ENCODE measurements at places on chromosomes 4 and X.

GRCh38 chr4:3502941-3503936, 29.0 kb downstream of the LRPAP1 start:
- DNase-seq: no peak

- DNase-seq: no peak
These were observed 146.5 kb upstream of the INTU start for GRCh38 chr4:127486248-127486647.

DNA sequence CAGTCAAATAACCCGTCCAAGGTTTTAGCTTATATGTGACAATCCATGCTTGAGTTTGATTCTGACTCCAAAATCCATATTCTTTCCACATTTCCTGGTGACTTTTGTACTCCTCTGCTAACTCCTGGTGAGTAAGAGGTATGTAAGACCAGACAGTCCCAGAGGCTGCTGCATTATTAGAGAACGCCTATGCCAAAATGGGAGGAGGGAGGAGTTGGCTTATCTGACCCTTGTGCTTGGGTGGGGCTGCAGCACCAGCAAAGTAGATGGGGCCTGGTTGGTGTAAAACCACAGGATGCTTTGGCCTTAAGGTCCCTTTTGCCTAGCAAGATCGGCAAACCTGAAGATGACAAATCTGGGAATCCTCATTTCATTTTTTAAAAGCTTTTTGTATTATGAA, 9.1 kb upstream of the RNF212 start:
- DNase-seq: no peak

DNA sequence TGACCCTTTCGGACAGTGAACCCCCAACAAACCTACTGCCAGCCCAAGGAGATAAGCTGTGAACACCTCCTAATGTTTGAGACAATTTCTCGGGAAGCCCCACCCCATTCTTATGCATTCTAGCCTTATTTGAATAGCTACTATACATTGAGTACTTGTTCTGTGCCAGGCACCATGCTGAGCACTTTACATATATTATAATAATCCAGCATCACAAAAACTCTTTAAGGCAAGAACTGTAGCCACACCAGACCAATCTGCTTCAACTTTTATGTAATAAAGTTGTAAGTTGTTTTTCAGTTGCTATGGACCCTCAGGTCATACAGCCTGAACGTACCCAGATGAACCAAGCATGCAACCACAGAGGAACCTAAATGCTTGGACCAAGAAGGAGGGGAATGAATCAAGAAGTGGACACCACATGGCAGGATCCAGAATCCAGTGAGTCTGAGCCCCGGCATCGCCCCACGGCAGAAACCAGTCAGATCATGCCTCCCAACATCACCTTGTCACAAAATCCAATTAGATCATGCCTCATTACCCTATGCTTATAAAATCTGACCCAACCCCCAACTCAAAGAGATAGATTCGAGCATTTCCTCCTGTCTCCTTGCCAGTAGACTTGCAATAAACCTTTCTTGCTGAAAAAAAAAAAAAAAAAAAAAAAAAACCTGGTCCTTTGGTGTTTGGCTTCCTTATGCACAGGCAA, 225.0 kb downstream of the QDPR start:
- no peak for DNase-seq

GRCh38 chrX:13066391-13066790, 22.0 kb upstream of the FAM9C start:
- DNase-seq: no peak

DNA sequence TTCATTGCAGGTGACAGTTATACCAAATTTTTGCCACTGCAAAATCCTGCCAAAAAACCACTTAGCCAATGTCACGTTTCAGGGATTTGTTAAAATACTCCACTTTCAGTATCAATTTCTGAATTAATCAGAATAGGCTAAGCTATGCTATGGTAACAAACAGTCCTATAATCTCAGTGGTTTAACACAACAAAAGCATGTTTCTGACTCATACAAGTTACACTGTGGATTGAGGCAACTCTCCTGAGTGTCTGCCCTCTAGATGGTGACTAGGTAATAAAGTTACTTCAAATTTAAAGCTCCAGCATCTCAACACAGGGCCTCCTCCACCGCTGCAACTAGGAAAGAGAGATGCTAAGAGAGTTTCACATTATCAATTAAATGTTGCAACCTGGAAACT, 23.0 kb upstream of the RADX start:
- DNase-seq: no peak

- no peak for DNase-seq
These were observed 127.3 kb upstream of the MAGEB16 start for GRCh38 chrX:35670889-35671288.

- DNase-seq: no peak
These were observed 1567.9 kb downstream of the ARAP2 start for GRCh38 chr4:34676400-34676799.

DNA sequence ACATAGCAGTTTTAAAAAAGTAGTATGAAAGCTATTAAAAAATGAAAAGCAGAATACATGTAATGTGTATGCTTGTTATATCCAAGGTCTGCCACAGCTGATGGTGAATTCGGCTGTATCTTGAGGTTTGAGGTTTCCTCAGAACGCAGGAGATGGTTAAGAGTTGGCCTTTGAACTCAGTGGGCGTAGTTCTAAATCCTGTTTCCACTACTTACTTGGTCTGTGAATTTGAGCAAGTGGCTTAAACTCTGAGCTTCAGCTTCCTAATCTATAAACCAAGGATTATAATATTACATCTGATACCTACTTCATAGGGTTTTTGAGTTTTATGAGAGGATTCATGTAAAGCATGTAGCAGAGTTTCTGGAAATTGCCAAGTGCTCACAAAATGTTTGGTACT, 125.2 kb downstream of the STIM2 start:
- peak; percentile 30 for DNase-seq

DNA sequence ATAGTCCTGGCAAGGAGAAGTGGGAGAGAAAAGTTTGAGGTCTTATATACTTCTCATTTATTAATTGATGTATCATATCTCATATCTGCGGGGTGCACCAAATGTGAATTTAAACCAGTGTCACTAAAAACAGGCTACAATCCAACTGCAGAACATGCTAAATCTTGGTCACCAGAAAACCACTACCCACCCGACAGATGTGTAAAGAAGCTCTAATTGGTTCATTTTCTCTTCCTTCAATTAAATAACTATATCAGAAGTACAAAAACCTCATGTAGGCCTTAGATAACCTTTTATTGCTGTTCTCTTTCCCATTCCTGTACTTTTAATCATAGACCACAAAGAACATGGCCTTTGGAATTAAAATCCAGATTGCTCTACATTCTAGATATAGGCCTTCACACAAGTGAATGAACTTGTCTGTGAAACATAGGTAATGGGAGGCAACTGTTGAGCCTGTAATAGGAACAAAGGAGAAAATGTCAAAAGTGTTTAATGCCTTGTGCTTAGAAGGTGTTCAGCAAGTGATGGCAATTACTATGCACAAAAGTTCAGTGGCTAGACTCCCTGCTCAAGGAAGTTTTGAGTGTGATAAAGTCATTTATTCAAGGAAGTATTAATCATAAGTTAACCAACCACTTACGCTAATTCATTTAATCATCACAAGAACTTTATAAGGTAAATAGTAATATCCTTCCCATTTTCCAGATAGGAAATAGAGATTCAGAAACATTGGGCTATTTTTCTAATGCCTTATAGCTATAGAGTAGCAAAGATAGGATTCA, 425.6 kb downstream of the INPP4B start:
- no peak for DNase-seq

DNA sequence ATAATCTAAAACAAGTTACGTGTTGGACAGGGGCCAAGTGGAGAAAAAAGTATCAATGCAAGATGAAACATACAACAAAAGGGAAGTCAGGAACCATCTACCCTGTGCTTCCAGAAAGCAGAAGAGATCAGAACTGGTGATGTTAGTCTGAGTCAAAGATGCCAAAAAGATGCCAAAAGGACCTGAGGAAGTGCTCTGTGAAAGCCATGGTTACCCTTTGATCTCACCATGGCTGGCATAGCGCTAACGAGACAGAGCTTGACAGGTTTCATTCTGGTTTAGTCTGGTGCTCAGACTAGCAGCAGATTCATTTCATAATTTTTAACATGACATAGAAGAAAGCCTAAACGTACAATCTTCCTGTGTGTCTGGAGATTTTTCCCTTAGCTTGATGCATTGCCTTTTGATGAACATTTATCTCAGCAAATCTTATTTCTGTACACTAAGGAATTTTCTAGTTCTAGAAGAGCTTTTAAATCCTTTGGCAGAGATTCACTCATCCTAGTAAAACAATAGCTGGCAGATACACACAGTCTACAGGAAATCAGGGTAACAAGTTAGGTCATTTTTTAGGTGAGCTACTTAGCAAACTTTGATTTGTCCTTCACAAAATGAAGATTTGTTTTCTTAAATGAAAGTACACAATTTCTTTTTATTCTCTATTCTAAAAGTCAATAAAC, 87.7 kb downstream of the COL25A1 start:
- DNase-seq: no peak

- DNase-seq: peak; percentile 61
These were observed 71.7 kb upstream of the BCOR start for GRCh38 chrX:40169193-40170101.

DNA sequence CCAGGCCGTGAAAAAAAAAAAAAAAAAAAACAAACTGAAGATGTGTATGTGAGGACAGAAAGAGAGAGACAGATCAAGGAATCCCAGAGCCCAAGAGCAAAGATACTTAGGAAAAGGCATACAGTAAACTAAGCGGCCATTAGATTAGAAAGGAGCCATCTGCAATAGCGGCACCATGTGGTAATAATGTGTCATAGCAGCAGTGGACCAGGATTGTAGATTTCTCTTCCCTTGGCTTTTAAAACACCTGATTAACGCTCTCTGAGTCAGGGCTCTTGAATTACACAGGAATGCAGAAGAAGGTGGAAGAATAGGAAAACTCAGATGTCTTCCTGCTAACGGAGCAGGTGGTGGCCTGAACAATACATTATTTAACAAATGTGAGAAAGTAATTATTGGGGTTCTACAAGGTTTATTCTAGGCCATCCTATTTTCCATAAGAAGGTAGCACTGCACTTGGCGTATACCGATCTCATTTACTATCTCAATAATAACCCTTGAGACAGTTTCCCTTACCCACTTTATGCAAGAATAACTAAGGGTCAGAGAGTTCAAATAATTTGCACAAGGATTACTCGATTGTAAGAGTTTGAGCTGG, 182.7 kb downstream of the KCNIP4 start:
- DNase-seq: peak; percentile 55

GRCh38 chr4:87251106-87251505, 30.7 kb upstream of the KLHL8 start:
- DNase-seq: no peak

- no peak for DNase-seq
These were observed 1632.9 kb upstream of the TENM3 start for GRCh38 chr4:180610324-180610723.

DNA sequence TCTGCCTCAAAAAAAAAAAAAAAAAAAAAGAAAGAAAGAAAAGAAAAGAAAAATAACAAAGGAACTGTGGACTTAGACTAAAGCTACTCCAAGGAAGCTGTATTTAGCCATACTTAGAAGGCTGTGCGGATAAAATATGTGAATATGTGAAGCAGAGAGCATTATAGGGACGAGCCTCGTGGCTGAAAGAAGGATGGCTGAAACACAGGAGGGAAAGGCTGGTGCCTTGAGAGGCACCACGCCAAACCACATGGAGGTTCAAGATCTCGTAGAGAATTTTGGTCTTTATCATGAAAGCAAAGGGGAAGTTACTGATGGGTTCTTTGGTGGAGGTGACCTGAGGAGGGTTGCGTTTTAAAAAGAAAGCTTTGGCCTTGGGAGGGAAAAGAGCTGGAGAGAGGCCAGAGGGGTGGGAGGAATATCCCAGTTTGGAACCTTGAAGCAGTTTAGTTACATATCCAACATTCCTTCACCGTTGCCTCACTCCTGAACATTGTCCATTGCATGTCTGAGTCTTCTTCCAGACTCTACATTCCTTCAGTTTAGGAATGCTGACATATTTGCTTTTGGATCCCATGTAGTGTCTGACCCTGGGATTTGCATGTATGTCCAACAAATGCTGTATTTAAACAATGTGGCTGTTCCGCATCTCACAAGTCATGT, 82.5 kb downstream of the CPE start:
- DNase-seq: no peak

DNA sequence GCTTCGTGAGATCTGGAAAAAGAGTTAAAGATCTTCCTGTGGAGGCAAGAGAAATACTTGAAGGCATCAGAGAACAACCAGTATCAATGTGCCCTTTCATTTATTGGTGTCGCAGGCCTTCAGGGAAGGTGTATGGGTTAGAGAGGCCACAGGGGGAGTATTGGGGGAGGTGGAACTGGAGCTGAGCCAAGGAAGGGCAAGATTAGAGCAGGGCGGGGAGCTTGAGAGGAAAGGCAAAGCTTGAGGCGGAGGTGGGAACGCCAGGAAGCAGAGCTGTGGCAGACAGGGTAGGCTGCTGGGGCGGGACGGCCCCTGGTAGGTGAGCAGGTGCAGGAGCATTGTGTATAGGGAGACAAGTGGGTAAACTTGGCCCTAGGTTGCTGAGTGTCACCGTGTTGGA, 329.9 kb downstream of the ARHGAP10 start:
- DNase-seq: no peak

GRCh38 chr4:119197772-119198212, 14.7 kb upstream of the USP53 start:
- DNase-seq: no peak

- DNase-seq: no peak
These were observed 176.7 kb downstream of the LDB2 start for GRCh38 chr4:16721613-16722291.

GRCh38 chrX:153644356-153645125, 2.5 kb upstream of the DUSP9 start:
- no peak for DNase-seq

- no peak for DNase-seq
These were observed 111.6 kb upstream of the PRKG2 start for GRCh38 chr4:81326581-81326980.

- DNase-seq: no peak
These were observed 391 bp downstream of the UBL4A start for GRCh38 chrX:154486052-154486395.

DNA sequence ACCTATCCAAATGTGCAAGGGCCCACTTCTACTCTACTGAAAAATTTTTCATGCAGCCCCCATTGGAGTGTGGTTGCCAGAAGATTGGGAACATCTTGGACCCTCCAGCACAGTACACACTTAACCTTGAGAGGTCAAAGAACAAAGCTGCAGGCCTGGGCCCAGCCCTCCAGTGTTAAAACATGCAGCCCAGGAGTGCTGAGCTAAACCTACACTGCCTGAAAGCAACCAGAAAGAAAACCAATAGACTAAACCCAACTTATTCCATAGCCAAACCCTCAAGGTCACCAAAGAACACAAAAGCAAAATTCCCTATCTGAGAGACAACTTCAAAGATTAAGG, 47.9 kb downstream of the TECRL start:
- DNase-seq: no peak

DNA sequence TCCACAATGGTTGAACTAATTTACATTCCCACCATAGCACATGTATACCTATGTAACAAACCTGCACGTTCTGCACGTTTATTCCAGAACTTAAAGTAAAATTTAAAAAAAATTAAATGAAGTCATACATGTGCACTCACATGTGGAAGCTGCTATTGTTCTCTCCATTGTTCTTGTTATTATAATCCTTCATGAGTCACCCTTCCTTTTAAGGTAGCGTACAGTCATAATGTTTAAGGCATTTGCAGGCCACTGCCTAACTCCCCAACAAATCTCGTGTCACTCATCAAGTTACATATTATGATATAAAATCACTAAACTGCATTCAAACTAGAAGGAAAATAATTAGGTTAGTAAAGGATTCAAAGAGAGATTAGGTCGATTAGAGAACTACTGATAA, 63.6 kb downstream of the SLC7A11 start:
- no peak for DNase-seq

Data from inflammatory macrophage (primary cell).